ENCODE measurements at places on chromosomes 5 and 9.

GRCh38 chr9:136226680-136227407 lies 18.8 kb downstream of the QSOX2 start:
- DNase-seq: no peak

- peak; percentile 85 for DNase-seq
Observed at GRCh38 chr9:136714096-136714892, 1.9 kb downstream of the DIPK1B start.

GRCh38 chr5:164801910-164802309 lies 1296.5 kb downstream of the MAT2B start:
- DNase-seq: no peak

DNA sequence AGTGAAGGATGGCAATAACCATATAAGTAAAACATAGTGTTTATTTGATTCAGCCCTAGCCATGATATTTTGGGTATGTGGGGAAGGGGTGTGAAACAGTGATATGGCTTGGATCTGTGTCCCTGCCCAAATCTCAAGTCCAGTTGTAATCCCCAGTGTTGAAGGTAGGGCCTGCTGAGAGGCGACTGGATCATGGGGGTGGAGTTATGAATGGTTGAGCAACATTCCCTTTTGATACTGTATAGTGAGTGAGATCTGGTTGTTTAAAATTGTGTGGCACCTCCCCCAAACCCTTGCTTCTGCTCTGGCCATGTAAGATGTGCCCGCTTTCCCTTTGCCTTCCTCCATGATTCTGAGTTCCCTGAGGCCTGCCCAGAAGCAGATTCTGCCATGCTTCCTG lies 1804.6 kb downstream of the MAT2B start:
- no peak for DNase-seq

Data from hematopoietic multipotent progenitor cell (in vitro differentiated cells).